Activated naive CD8-positive, alpha-beta T cell treated with anti-CD3 and anti-CD28 coated beads for 36 hours (primary cell): ENCODE measurements at places on chromosomes 2 and 18.

GRCh38 chr18:74333091-74333490 lies 17.5 kb downstream of the C18orf63 start:
- DNase-seq: no peak

GRCh38 chr2:222950638-222951285 lies 89.9 kb downstream of the ACSL3 start:
- DNase-seq: no peak

GRCh38 chr2:64485331-64485730 lies 31.4 kb downstream of the LGALSL start:
- no peak for DNase-seq

- no peak for DNase-seq
Measured at GRCh38 chr18:23235860-23236259, 100.6 kb downstream of the CABLES1 start.

- DNase-seq: no peak
Measured at GRCh38 chr2:148819019-148819585, 55.9 kb upstream of the KIF5C start.

GRCh38 chr2:143121957-143122356 lies 7.3 kb upstream of the ARHGAP15 start:
- DNase-seq: no peak
